BE2C (cell line): ENCODE measurements at places on chromosomes 2 and 18.

GRCh38 chr2:160574468-160575140 is 81.0 kb upstream of the RBMS1 start:
- no peak for DNase-seq

GRCh38 chr2:37911296-37911873 is 13.7 kb upstream of the RMDN2 start:
- no peak for DNase-seq

- DNase-seq: peak; percentile 52
Measured at GRCh38 chr2:234932591-234933168, 19.1 kb upstream of the SH3BP4 start.

DNA sequence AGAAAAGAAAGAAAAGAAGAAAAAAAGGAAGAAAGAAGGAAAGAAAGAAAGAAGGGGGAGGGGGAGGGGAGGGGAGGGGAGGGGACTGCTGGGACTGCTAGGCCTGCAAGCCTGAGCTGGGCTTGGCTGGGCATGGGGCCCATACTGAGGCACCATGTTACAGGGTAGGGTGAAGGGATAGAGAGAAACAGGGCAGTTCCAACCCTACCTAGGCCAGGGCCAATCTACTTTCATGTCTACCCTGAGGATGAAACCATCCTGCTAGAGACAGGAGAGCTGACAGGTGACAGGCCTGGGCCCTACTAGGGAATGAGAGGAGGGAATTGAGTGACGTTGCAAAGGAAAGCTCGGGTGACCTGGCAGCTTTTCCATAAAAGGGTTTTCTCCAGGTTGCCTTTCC is 41.7 kb downstream of the TEX44 start:
- DNase-seq: no peak

- DNase-seq: no peak
Measured at GRCh38 chr18:76482971-76483691, 11.9 kb downstream of the ZNF516 start.

- DNase-seq: no peak
Measured at GRCh38 chr2:119873350-119874315, 113.9 kb downstream of the PTPN4 start.

DNA sequence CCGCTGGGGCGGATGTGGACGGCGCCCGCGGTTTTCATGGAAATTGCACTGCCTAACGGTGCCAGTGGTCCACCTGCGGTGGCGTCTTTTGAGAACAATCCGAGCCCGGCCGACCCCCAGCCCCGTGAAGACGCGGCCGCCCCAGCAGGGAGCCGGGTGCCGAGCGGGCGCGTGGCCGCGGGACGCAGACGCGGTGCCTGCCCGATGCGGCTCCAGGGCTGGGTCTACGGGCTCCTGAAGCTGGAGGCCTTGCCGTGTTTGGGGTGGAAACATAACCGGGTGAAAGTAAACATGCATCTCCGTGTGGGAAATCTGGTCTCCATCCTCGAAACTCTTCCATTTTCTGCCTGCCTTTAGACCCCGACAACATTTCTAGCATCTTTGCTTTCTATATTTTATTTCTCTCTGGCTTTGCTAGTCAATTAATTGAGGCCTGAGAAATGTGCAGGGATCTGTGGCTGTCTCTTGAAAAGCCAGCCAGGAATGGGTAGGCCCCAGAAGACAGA is 572 bp downstream of the INPP4A start:
- no peak for DNase-seq
